ENCODE measurements at places on chromosomes 5 and 9.

- no peak for DNase-seq
These were observed 1510.5 kb upstream of the CDH9 start for GRCh38 chr5:28548856-28549255.

GRCh38 chr9:97473717-97474116 lies 27.7 kb upstream of the TMOD1 start:
- no peak for DNase-seq

DNA sequence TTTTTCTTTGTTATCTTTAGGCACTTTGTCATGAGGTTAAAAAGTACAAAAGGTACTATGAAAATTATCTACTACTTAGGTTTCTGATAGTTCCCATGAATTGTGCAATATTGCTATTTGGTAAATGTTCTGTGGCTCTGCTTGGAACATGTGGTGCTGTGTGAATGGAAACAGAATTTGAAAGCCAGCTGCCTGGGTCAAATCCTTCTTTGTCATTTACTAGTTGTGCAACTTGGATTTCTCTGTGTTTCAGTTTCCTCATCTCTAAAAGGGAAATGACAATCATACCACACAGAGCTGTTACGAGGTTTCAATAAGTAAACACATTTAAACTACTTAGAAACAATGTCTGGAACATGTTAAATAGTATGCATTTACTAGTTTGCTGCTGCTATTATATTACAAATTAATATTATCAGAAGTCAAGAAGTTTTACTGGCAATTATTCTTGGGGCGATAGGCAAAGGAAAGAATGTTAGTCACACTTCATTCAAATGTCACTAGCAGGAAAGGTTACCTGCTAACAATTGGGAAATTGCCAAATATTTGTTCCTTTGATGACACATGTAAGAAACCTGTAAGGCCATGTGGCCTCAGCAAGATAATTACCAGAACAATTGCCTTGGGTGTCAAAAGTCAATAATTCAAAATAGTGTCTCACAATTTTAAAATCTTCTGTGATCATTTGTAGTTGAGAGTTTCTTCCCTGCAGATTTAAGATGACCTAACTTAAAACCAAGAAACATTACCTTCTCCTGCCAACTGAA lies 184.8 kb downstream of the KIAA0825 start:
- no peak for DNase-seq

DNA sequence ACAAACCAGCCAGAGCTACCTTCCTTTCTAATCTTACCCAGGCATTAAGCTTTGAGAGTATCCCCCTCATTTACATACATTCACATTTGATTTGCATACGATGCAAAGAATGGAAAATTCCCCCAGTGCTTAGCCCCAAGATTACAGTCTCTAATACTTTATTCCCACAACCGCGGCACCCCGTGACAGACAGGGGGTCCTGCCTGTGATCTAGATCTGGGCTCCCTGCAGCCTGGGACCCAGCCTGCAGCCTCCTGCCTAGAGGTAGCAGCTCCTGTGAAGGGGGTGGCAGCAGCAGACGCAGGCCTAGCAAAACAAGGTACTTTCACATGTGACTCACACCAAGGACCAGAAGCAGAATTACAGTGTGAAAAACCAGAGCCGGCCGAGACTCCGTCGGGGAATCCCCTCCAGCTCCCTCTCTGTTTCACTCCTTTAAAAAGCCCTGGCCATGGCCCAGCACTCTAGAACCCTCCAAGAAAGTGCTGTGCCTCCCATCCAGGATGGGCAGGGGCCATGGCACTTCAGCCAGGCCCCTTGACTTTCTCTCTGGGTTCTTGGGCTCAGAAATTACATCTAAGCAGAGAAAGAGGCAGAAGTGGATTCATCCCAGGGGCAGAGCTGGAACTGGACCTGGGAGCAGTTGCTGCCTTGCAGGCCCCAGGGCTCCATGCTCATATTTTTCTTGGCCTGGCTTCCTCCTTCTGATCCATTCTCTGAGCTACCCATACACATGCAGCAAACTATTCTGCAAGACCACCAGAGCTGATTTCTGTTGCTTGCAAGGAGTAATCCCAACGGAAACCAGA lies 14.0 kb upstream of the TCF7 start:
- DNase-seq = peak; percentile 90

- DNase-seq = no peak
These were observed 388.9 kb upstream of the KLF4 start for GRCh38 chr9:107878462-107878861.

- DNase-seq = no peak
These were observed 111.9 kb upstream of the FST start for GRCh38 chr5:53368516-53368915.

DNA sequence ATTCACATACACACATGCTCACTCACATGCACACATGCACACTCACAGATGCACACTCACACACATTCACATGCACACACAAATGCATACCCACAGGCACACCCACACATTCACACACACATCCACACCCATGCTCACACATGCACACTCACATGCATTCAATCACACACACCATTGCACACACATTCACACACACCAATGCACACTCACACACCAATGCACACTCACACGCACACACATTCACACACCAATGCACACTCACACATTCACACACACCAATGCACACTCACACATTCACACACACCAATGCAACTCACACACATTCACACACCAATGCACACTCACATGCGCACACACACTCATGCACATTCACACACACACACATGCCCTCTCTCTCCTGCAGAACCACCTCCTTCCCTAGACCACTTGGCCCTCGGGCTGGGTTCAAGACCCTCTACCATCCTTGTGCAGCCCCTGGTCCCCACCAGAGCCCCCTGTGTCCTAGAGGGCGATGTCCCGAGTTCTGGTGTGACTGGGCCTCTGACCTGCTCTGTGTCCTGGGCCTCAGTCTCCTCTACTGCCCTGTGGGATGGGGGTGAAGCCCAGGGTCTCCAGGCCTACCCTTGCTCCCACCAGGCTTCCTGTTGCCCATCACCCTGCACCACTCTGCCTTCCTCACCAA lies 139.0 kb downstream of the OLFM1 start:
- no peak for DNase-seq

Data from CD4-positive, alpha-beta T cell treated with Interleukin-15 for 4 hours (primary cell).